ENCODE measurements at places on chromosomes 3 and 15.

DNA sequence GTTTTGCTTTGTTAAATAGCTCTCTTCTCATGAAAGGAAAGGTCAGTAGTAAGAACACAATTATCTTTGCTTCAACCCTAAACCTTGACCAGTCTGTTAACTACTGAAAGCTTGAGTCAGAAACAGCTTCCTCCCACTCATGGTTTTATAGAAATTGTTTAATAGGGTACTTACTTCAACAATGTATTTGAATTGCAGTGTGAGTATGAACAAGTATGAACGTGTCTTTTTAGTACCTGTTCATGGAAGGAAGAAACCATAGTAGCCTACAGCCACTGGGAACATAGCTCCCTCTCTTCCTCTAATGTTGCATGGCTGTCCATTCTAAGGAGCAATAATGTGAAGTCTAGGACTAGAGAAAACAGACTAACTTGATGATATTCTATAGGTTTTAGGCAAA lies 311.0 kb downstream of the MCTP2 start:
- DNase-seq: no peak

GRCh38 chr3:12707449-12707848 lies 43.5 kb upstream of the RAF1 start:
- DNase-seq: no peak

DNA sequence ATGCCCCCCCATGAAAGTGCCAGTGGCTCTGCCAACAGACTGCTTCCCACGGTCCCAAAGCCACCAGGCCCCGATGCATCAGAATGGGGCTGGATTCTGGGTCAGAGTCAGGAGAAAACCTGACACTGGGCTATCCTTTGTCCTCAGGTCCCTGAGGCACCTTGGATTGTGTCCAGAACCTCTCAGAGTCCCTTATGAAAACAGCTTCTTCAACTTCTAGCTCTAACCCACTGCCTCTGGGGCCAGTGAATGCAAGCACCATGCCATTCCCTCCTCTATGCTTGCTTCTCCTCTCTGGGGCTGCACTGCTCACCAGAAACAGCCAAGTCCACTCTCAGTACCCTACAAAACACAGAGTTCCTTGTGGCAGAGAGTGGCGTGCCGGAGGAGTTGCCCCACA lies 9.9 kb downstream of the CRABP1 start:
- DNase-seq: no peak

GRCh38 chr3:46565607-46566039 lies 479 bp downstream of the LRRC2 start:
- no peak for DNase-seq

- no peak for DNase-seq
Observed at GRCh38 chr3:105316331-105316730, 50.4 kb upstream of the ALCAM start.

- DNase-seq: no peak
Observed at GRCh38 chr15:80530737-80531365, 126.7 kb downstream of the ARNT2 start.

- no peak for DNase-seq
Observed at GRCh38 chr3:59334585-59334984, 284.8 kb upstream of the CFAP20DC start.

DNA sequence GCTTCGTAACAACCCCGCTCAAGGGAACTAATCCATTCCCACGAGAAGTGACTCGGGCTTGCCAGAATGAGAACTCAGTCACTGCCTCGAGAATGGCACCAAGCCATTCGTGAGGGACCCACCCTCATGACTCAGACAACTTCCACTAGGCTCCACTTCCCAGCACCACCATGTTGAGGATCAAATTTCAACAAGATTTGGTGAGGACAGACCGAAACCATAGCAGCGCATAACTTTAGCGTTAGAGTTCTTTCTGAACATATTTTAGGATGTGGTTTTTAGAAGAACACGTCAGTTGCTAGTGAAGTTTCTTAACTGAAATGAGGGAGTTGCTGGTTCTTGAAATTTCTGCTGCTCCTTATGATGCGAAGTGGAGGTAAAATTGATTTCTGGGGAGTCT lies 13.5 kb downstream of the PTPRG start:
- DNase-seq: no peak

GRCh38 chr15:70530503-70530902 lies 232.9 kb downstream of the UACA start:
- DNase-seq: no peak

DNA sequence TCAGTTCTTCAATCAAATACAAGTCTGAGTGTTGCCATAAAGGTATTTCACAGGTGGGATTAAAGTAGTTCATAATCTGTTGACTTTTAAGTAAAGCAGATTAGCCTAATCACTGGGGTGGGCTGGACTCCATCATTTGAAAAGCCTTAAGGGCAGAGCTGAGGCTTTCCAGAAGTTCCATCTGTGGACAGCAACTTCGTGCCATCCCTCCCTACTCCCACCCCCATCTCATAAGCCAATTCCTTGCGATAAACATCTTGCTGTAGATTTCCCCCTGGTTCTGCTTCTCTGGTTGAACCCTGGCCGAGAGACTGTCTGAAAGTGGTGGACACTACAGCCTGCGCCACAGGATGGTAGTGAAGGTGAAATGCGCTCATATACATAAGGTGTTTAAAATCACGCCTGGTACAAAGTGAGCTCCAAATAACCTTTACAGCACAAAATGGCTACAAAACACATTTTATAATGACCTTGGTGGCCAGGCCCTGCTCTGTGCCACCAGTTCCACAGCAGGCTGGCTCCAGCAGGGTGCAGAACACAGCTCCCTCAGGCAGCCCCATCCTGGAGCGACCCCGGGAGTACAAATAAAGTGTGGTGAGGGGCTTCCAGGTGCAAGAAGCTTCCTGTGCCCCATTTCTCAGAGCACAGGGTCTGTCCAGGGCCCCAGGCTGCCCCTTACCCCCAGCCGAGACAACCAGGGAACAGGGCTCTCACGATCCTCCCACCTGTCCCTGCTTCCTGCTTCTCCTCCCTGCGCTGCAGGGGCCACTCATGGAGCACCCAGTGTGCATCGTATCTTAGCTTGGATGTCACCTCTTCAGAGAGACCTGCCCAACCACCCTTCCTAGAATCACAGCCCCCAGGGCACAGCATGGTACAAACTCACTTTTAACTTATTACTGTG lies 25.8 kb upstream of the GATA2 start:
- no peak for DNase-seq

- no peak for DNase-seq
Observed at GRCh38 chr3:148173851-148174250, 523.9 kb upstream of the AGTR1 start.

- no peak for DNase-seq
Observed at GRCh38 chr3:144129536-144130214, 158.1 kb downstream of the DIPK2A start.

DNA sequence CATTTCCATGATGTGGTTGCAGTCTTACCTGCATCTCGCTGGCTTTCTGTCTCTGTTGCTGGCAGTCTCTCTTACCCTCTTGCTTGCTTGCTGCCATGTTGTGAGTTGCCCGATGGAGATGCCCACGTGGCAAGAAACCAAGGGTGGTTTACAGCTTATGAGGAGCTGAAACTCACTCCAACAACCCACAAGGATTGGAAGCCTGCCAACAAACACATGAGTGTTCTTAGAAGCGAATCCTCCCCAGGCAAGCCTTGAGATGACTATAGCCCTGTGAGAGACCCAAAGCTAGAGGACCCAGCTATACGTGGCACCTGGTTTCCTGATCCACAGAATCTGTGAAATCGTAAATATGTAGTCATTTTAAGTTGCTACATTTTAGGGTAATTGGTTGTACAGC lies 490.9 kb upstream of the ADAMTS9 start:
- DNase-seq: no peak

- no peak for DNase-seq
Observed at GRCh38 chr15:69536726-69537512, 84.3 kb downstream of the RPLP1 start.

- DNase-seq: no peak
Observed at GRCh38 chr3:48084929-48085328, 68.7 kb upstream of the MAP4 start.

DNA sequence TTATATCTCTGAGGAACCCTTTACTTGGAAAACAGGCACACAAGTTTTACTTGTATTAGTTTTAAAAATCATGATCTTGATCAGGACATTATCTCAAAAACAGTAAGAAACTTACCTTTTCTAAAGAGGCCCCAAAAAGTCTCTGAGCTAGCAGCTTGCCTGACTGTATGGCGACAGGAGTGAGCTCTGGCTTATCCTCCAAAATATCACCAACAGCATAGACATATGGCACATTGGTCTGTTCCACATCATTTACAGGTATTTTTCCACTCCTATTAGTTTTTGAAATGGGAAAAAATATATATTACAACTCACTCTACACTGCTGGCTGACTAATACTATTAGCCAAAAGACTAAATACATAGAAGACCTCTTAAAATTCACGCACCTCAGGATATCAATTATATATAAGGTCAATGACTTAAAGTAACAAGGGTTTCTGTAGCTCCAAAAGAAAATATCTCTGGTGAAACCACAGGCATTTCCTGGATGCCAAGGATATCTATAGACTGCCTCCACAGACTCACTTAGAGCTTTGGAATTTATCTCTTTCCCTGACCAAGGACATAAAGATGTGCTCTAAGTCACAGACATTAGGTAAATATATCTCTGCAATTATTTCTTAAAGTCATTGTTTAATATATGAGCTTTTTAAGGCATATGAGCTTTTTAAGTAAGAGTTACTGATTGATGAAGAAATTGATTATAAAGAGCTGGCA lies 33.1 kb downstream of the TXNRD3 start:
- DNase-seq: no peak

- no peak for DNase-seq
Observed at GRCh38 chr15:68991723-68992122, 22.8 kb upstream of the NOX5 start.

DNA sequence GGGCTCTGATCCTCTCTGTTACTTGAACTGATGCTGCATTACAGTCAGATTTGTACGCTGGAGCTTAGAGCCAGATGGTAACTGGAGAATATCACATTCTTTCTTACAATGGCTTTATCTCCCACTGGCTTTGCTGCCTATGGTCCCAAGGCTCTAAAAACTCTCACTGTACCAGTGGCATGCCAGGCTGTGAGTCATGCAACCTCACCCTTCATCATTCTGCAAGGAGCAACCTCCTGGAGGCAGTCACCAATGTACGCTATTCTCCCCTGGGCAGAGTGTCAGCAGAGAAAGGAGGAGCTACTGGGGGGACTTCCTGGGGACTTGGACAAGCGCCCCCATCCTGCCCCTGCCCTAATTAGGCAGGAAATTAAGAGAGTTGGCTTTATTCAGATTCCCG lies 97.9 kb upstream of the EIF1B start:
- no peak for DNase-seq

DNA sequence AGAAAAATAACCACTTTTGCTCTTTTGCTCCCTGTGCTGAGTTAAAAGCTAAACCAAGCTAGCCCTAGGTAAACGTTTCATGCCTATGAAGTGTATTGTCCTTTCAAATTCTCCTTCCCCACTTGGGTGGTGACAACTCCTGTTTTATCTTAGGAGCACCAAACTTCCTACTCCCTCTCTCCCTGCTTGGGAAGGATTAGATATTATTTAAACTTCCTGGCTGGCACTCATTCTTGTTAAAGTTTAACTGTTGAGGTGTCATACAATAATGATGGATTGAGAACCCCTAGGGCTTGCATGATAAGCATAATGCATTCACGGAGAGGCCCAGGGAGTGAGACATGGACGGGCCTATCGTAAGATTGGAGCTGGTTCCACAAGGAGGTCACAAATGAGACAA lies 29.5 kb downstream of the B4GALT4 start:
- no peak for DNase-seq

- peak; percentile 71 for DNase-seq
Observed at GRCh38 chr15:64010719-64011118, 35.6 kb downstream of the DAPK2 start.

- no peak for DNase-seq
Observed at GRCh38 chr15:83215306-83215705, 7.7 kb upstream of the HDGFL3 start.

GRCh38 chr15:83062768-83063180 lies 4.3 kb downstream of the BTBD1 start:
- no peak for DNase-seq

GRCh38 chr15:74906067-74906449 lies 593 bp downstream of the FAM219B start:
- DNase-seq: no peak

DNA sequence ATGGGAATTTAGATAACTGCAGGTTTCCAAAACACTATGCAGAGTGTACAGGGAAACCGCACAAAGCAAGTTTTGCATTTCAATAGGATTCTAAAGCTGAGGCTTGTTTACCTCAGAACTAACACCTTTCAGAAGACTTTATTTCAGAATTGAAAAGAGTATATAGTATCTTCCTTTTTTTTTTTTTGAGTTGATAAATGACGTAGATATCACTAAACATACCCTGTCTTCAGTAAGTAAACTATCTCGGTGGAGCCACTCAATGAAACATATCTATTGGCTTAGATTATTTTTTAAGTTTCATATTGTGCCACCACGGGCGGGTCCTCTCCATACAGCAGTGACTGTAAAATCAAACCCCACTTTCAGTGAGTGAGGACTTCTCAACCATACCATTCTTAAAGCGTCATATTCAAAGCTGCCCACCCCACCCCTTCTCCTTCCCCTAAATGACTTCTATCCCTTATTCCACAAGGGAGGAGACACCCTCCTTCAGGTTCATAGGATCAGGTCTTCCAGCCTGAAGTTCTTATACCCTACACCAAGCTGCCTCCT lies 2.0 kb upstream of the TBL1XR1 start:
- DNase-seq: no peak

DNA sequence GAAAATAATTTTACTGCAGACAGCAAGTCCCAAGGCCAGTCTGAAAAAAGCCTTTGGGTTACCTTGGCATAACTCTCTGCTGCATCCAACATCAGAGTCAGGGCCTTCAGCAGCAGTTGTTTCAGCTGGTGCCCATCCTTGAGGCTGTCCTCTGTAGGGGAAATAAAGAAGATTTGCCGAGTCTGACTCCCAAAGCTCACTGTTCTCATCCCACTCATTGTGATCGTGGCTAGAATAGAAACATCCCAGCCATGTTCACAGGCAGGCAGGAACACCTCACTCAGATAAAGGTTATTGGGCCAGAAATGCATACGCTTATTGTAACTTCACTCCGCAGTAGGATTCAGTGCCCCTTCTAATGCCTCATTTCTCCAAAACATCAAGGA lies 29.2 kb downstream of the EIF3J start:
- DNase-seq: no peak

DNA sequence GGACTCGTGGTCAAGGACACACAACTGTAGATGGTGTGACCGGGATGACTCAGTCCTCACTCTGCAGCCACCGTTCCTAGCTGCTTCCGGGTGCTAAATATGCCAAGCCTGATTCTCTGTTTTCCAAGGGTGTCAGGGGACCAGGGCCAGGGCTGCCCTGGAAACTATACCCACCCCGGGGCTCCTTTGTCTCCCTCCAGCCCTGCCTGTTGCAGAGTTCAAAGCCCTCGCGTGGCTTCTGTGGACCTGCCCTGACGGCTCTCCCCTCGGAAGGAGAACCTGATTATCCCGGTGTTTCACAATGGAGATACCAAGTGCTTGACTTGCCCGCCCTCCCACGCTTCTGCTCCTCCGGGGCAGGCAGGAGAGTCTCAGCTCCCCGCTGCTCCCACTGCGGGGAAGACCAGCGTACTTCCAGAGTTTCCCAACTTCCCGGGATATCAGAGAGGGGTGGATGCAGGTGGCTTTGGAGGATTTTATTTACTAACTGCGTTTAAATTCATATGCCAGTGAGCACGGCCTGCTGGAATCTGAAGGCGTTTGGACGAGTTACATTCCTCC lies 125.0 kb downstream of the ASB7 start:
- no peak for DNase-seq

- DNase-seq: no peak
Observed at GRCh38 chr3:63774781-63775180, 44.3 kb upstream of the C3orf49 start.

All from stimulated activated CD8-positive, alpha-beta memory T cell treated with anti-CD3 and anti-CD28 coated beads, Interleukin-2, amount 100 ng/mL, for 1 hour (primary cell).